H4 (cell line): ENCODE measurements at places on chromosomes 2 and 18. TPM values are rescaled to one million over a fixed set of nuclear protein-coding genes. Genes with fewer than 3 reads are reported as not detected.

Gene KLHL14
- 0.02 TPM in 1 of 2 replicates, not detected in the other for total RNA-seq

Gene COL4A4
- total RNA-seq = 0.17 and 0.18 TPM in 2 replicates

Gene RGPD3
- total RNA-seq = not detected in 2 replicates

Gene SLC19A3
- total RNA-seq = 0.27 and 0.51 TPM in 2 replicates

Gene INPP1
- total RNA-seq = 6.5 and 15.1 TPM in 2 replicates

Gene FSHR
- total RNA-seq = 0.29 TPM in 1 of 2 replicates, not detected in the other
